Kasumi-1 (cell line): ENCODE measurements at places on chromosomes 12 and 14.

DNA sequence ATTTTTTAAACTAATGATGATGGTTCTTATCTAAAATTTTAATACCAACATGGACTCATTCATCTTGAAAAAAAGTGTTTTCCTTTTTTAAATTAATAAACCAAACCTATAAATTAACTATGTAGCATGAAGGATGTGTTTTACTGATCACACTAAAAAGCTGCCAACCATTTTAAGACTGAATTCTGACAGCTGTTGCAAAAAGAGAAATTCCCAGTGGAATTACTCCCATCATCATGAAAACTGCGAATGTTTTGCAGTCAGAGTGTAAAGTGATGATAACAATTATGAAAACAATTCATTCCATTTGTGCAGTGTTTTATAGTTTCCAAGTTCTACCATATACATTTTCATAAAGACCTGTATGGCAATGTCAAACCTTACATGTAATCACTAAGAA lies 232.8 kb downstream of the SLC2A13 start:
- no peak for DNase-seq

DNA sequence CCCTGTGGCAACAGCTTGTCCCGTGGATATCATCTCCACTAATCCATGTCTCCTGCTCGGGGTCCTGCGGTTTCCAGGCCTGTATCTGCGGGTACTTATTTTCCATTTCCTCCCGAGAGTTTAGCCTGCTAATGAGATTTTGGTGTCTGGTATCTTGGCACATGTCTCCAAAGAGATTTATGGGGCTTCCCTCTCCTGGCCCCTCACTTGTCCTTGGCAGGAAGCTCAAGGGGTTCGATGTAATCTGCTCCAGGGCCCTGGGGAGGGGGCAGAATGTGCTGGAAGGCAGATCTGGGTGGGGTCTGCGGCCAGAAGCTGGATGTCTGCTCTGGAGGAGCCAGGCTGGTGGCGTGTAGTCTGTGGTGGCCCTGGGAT lies 85.7 kb downstream of the KIF26A start:
- no peak for DNase-seq

DNA sequence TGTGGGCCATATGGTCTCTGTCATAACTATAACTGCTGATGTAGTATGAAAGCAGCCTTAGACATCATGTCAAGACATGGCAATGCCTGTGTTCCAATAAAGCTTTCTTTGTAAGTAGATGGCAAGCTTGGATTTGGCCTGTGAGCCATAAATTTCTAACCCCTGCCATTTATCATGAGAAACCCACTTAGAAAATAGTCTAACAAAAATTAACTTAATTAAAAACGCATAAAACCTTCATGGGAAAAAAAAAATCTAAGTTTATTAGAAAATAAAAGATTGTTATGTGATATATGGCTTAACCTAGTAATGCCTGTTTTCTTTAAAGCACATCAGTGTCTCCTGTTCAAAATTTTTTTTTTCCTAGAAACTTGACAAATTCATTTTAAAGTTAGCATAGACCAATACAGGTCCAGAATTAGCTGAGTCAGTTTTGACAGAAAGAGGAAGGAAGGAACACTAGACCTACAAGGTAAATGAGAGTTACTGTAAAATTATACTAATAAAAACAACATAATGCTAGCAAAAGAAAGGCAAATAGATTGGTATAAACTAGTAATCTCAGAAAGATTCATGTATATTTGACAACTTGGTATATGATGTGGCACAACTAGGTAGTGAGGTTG lies 68.2 kb downstream of the USP15 start:
- DNase-seq = peak; percentile 29

- no peak for DNase-seq
These were observed 11.1 kb downstream of the TXNRD1 start for GRCh38 chr12:104226672-104227071.

DNA sequence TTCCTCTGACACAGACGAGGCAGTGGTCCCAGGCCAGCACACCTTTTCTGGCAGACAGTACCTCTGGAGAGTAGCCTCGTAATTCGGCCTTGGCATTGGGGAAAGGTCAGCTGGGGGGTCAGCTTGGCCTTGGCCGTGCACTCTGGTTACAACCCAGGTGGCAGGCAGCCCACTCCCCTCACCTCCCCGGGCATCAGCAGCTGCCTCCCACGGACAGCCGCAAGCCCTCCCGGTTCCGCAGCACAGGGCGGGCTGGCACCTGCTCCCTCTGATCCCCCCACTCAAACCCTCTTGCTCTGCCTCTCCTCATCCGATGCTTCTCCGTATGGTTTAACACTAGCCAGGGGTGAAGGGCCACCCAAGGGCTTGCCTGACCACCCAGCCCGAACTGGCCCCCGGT lies 50.6 kb downstream of the TEAD4 start:
- DNase-seq = no peak

DNA sequence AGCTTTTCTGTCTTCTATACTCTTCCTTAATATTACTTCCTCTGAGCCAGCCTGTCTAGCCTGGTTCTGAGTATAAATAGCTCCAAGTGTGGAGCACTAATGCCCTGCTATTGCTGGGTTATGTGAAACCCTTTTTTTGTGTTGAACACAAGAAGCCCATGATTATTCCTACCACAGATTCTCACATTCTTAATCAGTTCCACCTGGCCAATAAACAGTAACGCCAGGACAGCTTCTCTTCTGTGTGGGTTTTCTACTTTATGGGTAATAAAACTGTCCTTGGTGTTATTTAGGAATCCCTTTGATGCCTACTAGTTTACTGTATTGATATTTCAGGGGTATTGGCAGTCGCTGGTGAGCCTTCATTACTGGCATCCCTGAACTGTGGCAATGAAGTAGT lies 48.9 kb upstream of the LRIG3 start:
- DNase-seq = no peak

- DNase-seq = no peak
These were observed 9.4 kb downstream of the SETD1B start for GRCh38 chr12:121812921-121813896.

GRCh38 chr12:8773461-8773860 lies 49.0 kb upstream of the A2ML1 start:
- DNase-seq = no peak

DNA sequence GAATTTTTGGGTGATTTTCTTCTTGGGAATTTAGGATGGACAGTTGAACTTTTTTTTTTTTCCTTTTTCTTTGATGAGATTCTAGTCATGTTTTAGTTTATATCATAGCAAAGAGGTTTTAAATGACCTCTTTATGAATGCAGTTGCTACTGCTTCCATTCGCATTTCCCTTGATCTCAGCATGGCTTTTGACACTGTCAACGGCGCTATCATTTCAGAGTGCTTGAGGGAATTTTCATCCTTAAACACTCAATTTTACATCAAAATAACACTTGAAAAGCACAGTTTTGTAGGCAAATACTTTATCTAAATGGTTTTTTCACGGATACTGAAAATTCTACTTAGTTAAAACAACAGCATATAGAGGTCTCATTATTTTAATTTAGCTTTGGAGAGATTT lies 195.5 kb downstream of the NPAS3 start:
- DNase-seq = no peak

DNA sequence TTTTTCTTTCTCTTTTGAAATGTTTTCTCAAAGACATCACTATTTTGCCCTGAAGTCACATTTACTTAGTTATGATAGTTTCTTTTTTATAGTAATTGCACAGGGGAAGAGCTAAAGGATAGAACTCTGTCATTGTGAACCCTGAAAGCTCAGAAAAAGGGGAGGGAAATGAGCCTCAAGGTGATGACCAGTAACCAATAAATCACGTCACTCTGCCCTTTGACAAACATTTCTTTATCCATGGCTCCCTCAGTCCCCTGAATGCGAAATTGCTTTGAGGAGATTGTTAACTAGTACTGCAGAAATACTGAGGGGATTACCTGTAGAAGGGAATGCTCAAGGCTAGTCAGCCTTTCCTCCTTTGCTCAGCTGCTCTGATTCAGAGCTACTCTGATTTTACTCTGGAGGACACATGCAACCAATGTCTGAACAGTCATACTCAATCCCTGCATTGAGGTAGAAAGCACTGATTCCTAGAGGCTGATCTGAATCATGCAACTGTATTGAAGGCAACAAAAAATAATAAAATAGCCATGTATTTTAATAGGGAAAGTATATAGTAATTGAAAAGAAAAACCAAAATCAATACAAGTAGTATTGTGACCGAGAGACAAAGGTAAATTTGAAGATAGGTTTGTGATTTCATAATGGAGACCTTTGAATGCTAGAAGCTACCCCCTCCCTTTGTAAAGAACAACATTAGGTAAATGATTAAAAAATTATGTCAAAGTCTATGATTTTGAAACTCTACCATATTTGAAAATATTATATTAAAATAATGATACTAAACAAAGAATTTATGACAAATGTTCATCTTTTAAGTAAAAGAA lies 24.7 kb downstream of the SLCO1B1 start:
- no peak for DNase-seq
